ENCODE measurements at places on chromosomes 2 and 18. TPM values are rescaled to one million over a fixed set of nuclear protein-coding genes. Genes with fewer than 3 reads are reported as not detected.

The TEKT4 gene
- total RNA-seq = not detected

The SNTG2 gene
- 4.4 TPM for total RNA-seq

The DYSF gene
- 21.8 TPM for total RNA-seq

The COL4A4 gene
- 7.4 TPM for total RNA-seq

The IRS1 gene
- 33.8 TPM for total RNA-seq

The TGFA gene
- 11.8 TPM for total RNA-seq

The FSHR gene
- not detected for total RNA-seq

The CFAP221 gene
- total RNA-seq = 1.8 TPM

The PJVK gene
- 7.2 TPM for total RNA-seq

The MC2R gene
- total RNA-seq = not detected

The KYNU gene
- 6.0 TPM for total RNA-seq

The VPS54 gene
- 27.9 TPM for total RNA-seq

The STON1 gene
- total RNA-seq = 55.3 TPM

The IL18R1 gene
- total RNA-seq = 4.9 TPM

The PLGLB2 gene
- 4.8 TPM for total RNA-seq

The COL4A3 gene
- 7.0 TPM for total RNA-seq

The PSMA8 gene
- not detected for total RNA-seq

The CASP10 gene
- 14.3 TPM for total RNA-seq

The AQP4 gene
- total RNA-seq = 0.27 TPM

The OXER1 gene
- 2.8 TPM for total RNA-seq

The IL36RN gene
- total RNA-seq = not detected

The NIFK gene
- 35.7 TPM for total RNA-seq

The MARCHF7 gene
- total RNA-seq = 92.2 TPM

The ZNF892 gene
- total RNA-seq = 8.5 TPM

The CAPN13 gene
- total RNA-seq = 0.98 TPM

The SAG gene
- total RNA-seq = not detected

The DNAJC10 gene
- 108 TPM for total RNA-seq

The MARCO gene
- 22.0 TPM for total RNA-seq

The FZD7 gene
- total RNA-seq = 13.0 TPM

The VWA3B gene
- total RNA-seq = 0.80 TPM

The ANKRD62 gene
- not detected for total RNA-seq

The ERFE gene
- 0.58 TPM for total RNA-seq

The NT5DC4 gene
- not detected for total RNA-seq

The GCG gene
- total RNA-seq = not detected

The ACOXL gene
- total RNA-seq = not detected

The LGALSL gene
- 18.6 TPM for total RNA-seq

The DUSP19 gene
- 3.0 TPM for total RNA-seq

The AOX1 gene
- total RNA-seq = 35.1 TPM

The METTL4 gene
- 12.4 TPM for total RNA-seq

The KCNK3 gene
- total RNA-seq = 0.53 TPM

The CHRNG gene
- not detected for total RNA-seq

The SMAD4 gene
- 137 TPM for total RNA-seq

The CNPPD1 gene
- total RNA-seq = 55.8 TPM

The STPG4 gene
- total RNA-seq = 0.89 TPM

The MEP1B gene
- total RNA-seq = not detected

The LYG2 gene
- not detected for total RNA-seq

The DSC2 gene
- 7.4 TPM for total RNA-seq

The UGT1A1 gene
- not detected for total RNA-seq

The STAT4 gene
- total RNA-seq = 3.5 TPM

The C2orf80 gene
- not detected for total RNA-seq

The PCARE gene
- total RNA-seq = 0.53 TPM

The TMEM178A gene
- total RNA-seq = 6.6 TPM

The CPLX4 gene
- not detected for total RNA-seq

The DARS1 gene
- 71.1 TPM for total RNA-seq

The GREB1 gene
- 6.5 TPM for total RNA-seq

All from sciatic nerve (tissue), 2 donors.